LHCN-M2 (cell line): ENCODE measurements at places on chromosomes 2 and 18.

DNA sequence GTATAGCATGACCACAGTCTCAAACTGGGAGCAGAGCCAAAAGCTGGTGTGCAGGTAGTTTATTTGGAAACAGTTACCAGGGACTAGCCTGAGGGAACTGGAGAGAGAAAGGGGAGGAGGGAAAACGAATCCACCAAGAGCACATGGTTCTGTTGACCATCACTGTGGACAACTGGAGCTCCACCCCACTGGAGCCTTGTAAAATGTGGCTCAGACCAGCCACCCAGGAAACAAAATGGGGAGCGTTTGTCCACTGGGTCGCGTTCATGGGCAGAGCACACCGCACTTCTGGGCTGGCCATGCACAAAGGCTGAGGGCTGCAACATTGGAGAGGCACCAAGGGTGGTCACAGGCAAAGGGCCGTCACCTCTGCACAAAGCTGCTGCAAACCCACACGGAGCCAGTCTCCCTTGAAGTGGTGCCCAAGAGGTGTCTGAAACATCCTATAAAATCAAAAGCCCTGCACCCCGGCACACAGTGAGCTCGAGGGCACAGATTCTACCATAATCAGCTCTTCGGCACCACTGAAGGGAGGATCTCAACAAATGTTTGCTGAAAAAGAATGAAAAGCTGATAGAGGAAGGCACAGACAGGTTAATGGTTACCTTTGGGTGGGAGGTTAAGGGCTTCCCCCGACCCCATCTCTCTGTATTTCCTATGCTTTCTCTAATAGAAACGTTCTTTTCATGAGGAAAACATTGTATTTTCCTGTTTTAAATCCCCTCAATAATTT lies 192.9 kb downstream of the INHBB start:
- no peak for DNase-seq

GRCh38 chr2:98564541-98565132 lies 43.7 kb downstream of the COA5 start:
- DNase-seq: no peak

- no peak for DNase-seq
Measured at GRCh38 chr2:157761520-157761919, 114.6 kb downstream of the ACVR1 start.

GRCh38 chr2:169159686-169160085 lies 90.3 kb downstream of the DHRS9 start:
- peak; percentile 4 for DNase-seq

DNA sequence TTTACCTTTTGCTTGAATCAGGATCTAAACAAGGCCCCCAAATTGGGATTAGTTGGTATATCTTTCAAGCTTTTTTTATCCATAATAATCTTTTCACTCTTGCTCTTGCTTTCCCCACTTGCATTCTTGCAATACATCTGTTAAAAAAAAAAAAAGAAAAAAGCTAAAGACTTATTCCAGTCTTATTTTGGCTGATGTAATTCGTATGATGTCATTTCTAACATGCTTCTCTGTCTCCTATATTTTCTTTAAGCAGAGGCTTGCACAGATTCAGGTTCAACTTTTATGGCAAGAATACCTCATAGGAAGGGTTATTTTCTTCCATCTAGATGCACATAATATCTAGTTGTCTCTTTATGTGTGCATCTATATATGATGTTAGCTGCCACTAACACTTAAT lies 9.8 kb upstream of the GCFC2 start:
- no peak for DNase-seq

- no peak for DNase-seq
Measured at GRCh38 chr2:147600223-147600622, 244.6 kb upstream of the ACVR2A start.

DNA sequence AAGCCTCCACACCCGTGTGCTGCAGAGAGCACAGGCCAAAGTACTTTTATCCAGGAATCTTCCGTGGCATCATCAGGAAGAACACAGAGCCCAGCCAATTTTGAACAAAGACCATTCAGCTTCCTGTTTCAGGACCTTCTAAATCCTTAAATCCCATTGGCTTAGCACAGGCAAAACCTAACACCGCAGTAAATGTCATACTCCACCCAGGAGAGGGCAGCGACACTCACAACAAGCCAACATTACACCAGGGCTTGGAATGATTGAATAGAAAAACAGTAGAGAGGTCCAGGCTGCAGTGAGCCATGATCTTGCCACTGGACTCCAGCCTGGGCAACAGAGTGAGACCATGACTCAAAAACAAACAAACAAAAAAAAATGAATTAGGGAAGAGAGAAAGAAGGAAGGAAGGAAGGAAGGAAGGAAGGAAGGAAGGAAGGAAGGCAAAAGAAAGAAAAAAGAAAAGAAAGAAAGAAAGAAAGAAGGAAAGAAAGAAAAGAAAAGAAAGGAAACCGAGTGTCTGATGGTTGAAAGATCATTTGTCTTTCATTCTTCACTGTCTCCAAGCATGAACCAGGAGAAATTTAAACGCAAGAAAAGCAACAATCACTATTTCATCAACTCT lies 144.6 kb upstream of the SATB2 start:
- DNase-seq: peak; percentile 20

DNA sequence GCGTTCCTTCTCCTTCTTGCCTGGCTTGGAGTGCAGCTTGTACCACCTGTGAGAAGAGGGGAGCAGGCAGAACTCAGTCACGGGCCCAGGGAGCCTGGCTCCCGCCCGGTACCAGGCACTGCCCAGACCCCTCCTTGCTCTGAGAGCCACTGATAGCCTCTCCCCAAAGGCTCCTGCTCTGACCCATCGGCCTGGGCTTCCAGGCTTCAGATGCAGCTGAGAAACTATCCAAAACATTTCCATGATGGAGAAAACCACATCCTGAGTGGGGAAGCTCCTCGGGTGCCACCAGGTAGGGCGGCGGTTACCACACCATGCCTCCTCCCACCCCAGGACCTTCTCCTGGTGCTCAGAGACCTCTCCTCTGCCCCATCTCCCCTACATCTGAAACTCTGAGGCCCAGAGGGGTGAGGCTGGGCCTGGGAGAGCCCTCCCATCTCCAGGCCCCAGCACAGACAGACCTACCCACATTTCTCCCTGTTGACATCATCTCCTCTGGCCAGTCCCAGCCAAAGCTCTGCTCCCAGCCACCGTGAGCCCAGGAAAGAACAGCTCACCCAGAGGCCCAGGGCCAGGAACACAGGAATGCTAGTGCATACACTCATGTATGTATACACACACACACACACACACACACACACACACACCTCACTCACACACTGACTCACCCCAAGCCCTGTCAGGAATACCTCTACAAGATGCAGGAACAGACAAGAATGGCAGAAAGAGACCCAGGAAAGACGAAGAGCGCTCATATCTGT lies 17.9 kb upstream of the SFXN5 start:
- peak; percentile 93 for DNase-seq

GRCh38 chr2:2410987-2411386 lies 79.9 kb upstream of the MYT1L start:
- no peak for DNase-seq

- DNase-seq: no peak
Measured at GRCh38 chr2:19865151-19865550, 36.6 kb downstream of the TTC32 start.

- no peak for DNase-seq
Measured at GRCh38 chr2:226413498-226414130, 386.0 kb downstream of the IRS1 start.

- DNase-seq: no peak
Measured at GRCh38 chr2:209442939-209443338, 19.1 kb downstream of the MAP2 start.

- DNase-seq: no peak
Measured at GRCh38 chr2:145116056-145116455, 596.1 kb upstream of the ZEB2 start.

DNA sequence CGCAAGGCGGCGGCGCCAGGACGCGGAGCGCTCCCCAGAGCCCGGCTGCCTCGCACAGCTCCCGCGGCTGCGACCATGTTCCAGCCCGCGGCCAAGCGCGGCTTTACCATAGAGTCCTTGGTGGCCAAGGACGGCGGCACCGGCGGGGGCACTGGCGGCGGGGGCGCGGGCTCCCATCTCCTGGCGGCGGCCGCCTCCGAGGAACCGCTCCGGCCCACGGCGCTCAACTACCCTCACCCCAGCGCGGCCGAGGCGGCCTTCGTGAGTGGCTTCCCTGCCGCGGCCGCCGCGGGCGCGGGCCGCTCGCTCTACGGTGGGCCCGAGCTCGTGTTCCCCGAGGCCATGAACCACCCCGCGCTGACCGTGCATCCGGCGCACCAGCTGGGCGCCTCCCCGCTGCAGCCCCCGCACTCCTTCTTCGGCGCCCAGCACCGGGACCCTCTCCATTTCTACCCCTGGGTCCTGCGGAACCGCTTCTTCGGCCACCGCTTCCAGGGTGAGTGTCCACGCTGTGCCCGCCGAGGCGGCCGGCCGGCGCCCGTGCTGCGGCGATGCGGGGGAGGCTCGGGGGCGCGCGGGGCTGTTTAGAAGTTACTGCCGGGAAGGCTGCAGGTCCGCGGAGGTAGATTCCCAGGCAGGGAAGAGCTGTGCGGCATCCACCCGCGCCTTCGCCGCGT lies 696 bp downstream of the EMX1 start:
- DNase-seq: no peak

- no peak for DNase-seq
Measured at GRCh38 chr2:100425573-100426383, 8.3 kb upstream of the CHST10 start.

- DNase-seq: peak; percentile 15
Measured at GRCh38 chr18:56952026-56952425, 194.9 kb upstream of the BOD1L2 start.

DNA sequence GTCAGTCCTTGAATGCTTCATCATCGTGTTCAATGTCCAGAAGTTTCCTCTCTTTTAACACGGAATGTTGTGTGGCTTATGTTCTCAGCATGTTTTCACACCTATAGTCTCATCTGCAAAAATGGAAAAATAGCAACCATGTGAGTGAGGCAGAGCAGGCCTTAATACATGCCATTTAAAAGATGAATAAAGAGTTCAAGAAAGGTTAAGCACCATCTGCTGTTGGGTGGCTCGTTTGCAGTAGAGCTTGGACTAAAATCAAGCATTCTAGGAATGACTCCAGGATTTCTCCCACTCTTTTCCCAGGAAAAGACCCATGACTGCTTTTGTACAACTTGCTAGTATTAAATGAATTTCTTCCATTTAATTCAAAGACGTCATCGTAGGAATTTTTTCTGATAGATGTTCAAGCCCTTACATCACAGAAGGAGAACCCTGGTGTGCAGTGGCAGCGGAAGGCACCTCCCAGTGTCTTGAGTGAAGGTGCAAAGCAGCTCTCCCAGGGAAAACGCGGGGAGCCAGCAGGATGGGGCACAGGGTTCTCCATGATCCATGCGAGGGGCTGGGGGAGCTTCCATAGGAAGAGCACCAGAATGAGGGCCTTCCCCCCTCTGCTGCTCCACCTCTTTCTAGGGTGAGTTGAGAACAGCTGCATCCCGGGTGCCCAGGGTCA lies 9.6 kb downstream of the DCDC2C start:
- peak; percentile 1 for DNase-seq

- peak; percentile 24 for DNase-seq
Measured at GRCh38 chr2:74919827-74920226, 38.6 kb upstream of the POLE4 start.

GRCh38 chr2:159411460-159411859 lies 125.0 kb upstream of the WDSUB1 start:
- DNase-seq: no peak

DNA sequence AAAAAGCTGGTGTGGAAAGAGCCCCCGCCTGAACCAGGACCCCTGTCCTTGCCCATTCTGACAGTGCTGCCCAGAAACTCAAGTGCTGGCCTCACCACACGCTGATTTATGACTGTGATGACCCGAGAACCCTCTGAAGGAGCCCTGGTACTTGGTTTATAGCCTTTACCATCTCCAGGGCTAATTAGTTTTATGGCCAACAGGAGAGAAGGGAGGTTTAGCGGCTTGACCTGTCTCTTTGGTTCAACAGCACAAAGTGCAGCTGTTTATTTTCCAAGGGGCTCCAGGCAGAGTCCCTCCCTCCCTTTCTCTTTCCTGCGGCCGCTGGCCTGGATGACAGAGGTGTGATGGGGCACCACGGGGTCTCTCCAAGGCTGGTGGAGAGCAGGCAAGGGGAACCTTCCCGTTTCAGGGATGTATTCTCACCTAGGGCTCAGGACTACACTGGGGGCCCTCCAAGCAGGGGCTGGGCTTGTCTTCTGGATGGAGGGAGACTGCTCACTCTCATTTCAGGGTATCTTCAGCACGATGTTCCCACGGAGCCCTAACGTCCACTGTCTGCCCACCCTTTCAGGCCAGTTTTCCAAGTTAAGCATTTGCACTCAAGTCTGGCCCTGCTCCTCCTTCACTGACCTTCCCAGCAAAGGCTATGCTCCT lies 174.2 kb upstream of the GLI2 start:
- no peak for DNase-seq

- no peak for DNase-seq
Measured at GRCh38 chr2:23291239-23291638, 93.7 kb upstream of the KLHL29 start.
